Spleen (tissue), 13 donors: ENCODE measurements at places on chromosomes 1 and 21. TPM values are rescaled to one million over a fixed set of nuclear protein-coding genes. Genes with fewer than 3 reads are reported as not detected.

TEKT2 gene
- not detected for total RNA-seq

ATP1A4 gene
- not detected for total RNA-seq

RBP7 gene
- total RNA-seq: 21.1 TPM

DNA sequence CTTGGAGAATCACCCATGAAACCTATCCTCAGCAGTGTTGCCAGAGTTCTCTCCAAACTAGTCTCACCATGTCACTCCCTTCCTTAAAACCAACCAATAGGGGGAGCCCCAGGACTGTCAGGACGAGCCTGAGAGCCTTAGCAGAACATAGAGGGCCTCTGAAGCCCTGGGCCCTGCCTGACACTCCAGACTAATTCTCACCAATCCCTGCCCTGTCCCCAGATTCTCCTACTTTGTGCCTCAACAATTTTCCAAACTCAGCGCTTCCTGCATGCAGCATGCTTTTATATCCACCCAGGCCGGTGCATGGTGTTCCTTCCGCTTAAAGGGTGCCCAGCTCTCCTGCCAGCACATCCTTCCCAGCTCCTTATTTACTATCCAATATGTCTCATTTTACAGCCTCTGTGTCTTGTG, 42.7 kb downstream of the HSD3B1 start:
- DNase-seq: no peak

DNA sequence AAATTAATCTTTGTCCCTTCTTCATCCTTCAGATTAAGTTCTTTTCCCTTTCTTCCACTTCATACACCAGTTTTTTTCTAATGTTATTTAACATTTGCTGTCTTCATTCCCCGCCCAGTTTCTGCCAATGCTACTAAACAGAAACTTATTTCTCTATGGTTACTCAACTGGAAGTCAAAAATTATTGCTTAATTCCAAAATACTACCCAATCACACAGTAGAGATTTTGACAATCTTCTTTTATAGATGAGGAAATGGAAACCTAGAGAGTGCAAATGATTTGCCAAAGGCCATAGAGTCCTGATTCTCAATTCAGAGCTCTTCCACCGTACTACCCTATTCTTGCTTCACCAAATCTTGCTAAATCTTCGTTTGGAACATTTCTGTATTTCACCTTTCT, 58.1 kb upstream of the SH3GLB1 start:
- DNase-seq: no peak

DNA sequence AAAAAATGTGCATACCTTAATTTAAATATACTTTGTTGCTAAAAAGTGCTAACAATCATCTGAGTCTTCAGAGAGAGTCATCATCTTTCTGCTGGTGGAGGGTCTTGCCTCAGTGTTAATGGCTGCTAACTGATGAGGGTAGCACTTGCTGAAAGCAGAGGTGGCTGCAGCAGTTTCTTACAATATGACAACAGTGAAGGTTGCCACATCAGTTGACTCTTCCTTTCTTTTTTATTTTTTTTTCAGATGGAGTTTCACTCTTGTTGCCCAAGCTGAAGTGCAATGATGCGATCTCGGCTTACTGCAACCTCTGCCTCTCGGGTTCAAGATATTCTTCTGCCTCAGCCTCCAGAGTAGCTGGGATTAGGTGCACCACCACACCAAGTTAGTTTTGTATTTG, 2.6 kb upstream of the CFAP45 start:
- no peak for DNase-seq

- DNase-seq: peak; percentile 87
These were observed 435 bp downstream of the ILF2 start for GRCh38 chr1:153670257-153670858.

- no peak for DNase-seq
These were observed 16.5 kb downstream of the TBX19 start for GRCh38 chr1:168297019-168297730.

GRCh38 chr21:29509121-29509520, 210.4 kb downstream of the BACH1 start:
- DNase-seq: no peak

GRCh38 chr1:56081173-56081572, 498.2 kb downstream of the PLPP3 start:
- no peak for DNase-seq

- DNase-seq: no peak
These were observed 9.5 kb downstream of the PALMD start for GRCh38 chr1:99655376-99655775.
